ENCODE measurements at places on chromosomes 2 and 18. TPM values are rescaled to one million over a fixed set of nuclear protein-coding genes. Genes with fewer than 3 reads are reported as not detected.

TRABD2A gene
- 0.79 TPM for total RNA-seq

GRCh38 chr2:240513549-240514287, 44.1 kb downstream of the ANKMY1 start:
- peak; percentile 75 for ATAC-seq

DNA sequence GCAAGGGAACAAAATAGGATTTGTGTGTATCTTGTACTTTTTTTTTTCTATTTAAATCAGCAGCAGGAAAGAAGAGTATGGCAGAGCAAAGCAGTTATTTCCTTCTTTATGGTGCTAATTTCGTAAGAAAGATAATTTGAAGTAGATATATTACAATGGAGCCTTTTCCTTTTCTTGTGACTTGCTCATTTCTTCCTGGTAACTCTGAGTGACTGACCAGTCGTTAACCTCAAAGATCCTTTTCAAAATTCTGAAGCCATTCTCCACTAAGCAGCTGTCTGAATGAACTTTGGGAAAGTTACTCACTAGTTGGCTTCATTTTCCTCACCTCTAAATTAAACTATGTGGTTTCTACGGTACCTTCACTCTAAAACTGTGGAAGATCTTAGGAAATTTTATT, 24.6 kb downstream of the AFTPH start:
- ATAC-seq: no peak

DNA sequence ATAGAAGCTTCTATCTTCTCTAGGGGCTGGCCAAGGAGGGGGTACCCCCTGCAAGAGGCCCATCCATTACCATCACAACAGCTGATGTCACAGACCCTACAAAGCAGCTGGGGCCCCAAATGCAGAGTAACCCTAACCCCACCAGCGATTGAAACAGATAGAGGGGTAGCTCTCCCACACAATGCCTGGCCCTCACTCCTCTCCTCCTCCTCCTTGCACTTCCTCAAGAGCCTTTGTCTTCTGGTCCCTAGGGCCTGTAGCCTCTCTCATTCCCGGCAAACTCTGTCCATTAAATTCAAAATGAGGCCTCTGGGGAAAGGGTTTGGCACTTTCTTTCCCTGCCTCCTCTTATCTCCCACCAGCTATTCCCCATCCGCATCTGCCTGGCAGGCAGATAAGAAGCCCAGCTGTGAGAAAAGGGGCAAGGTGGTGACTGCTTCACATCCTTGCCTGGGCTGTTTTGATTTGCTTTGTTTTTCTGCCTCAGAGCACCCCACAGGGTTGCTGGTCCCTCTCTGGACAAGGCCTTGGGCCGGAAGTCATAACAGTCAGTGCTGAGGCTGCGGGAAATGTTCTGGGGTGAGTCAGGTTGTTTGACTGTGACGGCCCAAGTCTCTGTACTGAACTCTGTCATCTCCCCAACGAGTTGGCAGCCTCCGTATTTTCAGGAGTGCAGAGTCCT, 26.1 kb upstream of the CYP26B1 start:
- ATAC-seq: no peak
